ENCODE measurements at places on chromosomes 5 and 9. TPM values are rescaled to one million over a fixed set of nuclear protein-coding genes. Genes with fewer than 3 reads are reported as not detected.
A peak's percentile ranks its signal among the peaks of the same experiment; 100 is the strongest.

SMIM3 gene
- total RNA-seq = 55.2 TPM

ARL14EPL gene
- not detected for total RNA-seq

CCDC180 gene
- total RNA-seq = 2.9 TPM

TEX48 gene
- total RNA-seq = not detected

ANKDD1B gene
- total RNA-seq = 0.10 TPM

CDX1 gene
- total RNA-seq = not detected

SPATA31E1 gene
- total RNA-seq = not detected

NEUROG1 gene
- not detected for total RNA-seq

RASEF gene
- total RNA-seq = 2.9 TPM

RAPGEF1 gene
- total RNA-seq = 86.8 TPM

PPP1R26 gene
- 17.5 TPM for total RNA-seq

IFNK gene
- total RNA-seq = not detected

CORO2A gene
- total RNA-seq = 2.0 TPM

TMEM8B gene
- total RNA-seq = 7.9 TPM

MSMP gene
- total RNA-seq = 1.4 TPM

MARCOL gene
- total RNA-seq = not detected

SLC25A2 gene
- 0.28 TPM for total RNA-seq

CSF2 gene
- total RNA-seq = not detected

SCGB3A2 gene
- total RNA-seq = 0.39 TPM

- no peak for DNase-seq
- no peaks in the 10 kb centered on the region for H3K36me3 ChIP-seq
- H3K27me3 ChIP-seq = no peaks in the 10 kb centered on the region
- H3K4me1 ChIP-seq = peaks cover 4% of the 10 kb centered on the region
Measured at GRCh38 chr5:139574641-139575312, 13.6 kb downstream of the UBE2D2 start.

DNA sequence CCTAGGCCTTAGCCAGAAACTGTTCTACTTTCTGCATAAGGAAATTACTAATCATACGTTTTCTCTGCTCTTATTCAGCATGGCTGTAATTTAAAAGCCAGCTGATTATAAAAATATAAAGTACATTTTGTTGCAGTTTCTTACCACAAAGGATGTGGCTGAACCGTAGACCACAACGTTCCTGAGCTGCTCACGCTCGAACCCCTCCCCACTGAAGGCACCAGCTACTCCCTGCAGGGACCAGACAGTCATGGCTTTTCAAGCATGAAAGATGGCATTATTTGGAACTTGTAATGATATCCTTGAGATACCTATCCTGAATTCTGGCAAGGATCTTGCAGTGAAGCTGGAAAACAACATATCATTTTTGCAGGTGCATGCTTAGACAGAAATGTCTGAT lies 91.8 kb upstream of the DMRT1 start:
- no peaks in the 10 kb centered on the region for H3K4me1 ChIP-seq
- H3K36me3 ChIP-seq = no peaks in the 10 kb centered on the region
- no peak overlapping the region for H3K4me3 ChIP-seq
- no peak for DNase-seq
- H3K27me3 ChIP-seq = no peaks in the 10 kb centered on the region

DNA sequence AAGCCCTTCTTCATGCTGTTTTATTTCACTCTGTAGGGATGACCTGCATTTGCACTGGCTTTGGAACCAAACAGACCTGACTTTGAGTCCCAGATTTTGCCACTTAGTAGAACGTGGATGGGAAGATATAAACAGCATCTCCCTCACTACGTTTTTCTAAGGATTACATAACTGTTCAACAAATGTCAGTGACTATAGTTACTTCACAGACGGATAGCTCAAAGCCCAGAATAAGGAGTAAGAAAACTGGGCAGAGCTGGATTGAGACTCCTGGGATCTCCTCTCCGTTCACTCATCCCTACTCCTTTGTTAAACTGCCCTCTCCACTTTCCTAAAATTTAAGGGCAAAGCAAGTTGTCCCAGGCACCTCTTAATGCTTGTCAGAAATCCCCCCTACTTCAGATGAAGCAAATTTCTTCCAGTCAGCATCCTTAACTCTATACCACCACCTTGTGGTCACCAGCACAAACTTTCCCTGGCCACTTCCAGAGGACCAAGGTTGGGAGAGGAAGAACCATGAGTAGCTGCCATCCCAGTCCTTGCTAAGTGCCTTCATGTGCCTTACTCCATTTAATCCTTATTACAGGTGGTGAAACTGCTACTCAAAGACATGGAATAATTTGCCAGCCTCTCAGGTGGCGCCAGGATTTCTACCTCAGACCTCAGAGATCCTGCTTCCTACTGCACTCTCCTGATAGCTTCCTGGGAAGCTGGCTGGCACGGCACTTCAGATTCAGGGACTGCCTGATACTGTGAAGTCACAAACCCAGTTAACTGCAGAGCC lies 38.4 kb downstream of the EGR1 start:
- H3K4me3 ChIP-seq = no peak overlapping the region
- H3K36me3 ChIP-seq = peaks cover 4% of the 10 kb centered on the region
- no peaks in the 10 kb centered on the region for H3K27me3 ChIP-seq
- no peak overlapping the region for H3K27ac ChIP-seq
- peak; percentile 62 for DNase-seq
- H3K4me1 ChIP-seq = peaks cover 6% of the 10 kb centered on the region

- DNase-seq = no peak
- peaks cover 8% of the 10 kb centered on the region for H3K4me1 ChIP-seq
- H3K27ac ChIP-seq = 0 out of 2 replicates have a peak overlapping the region, but pooled peaks have one; percentile 41
- H3K27me3 ChIP-seq = no peaks in the 10 kb centered on the region
- H3K4me3 ChIP-seq = peak overlapping the region; percentile 41
- H3K36me3 ChIP-seq = no peaks in the 10 kb centered on the region
Measured at GRCh38 chr5:140632366-140633020, 482 bp downstream of the CD14 start.

GRCh38 chr5:181170237-181170825 lies 22.9 kb downstream of the OR2V2 start:
- no peak for DNase-seq
- H3K4me1 ChIP-seq = peaks cover 19% of the 10 kb centered on the region
- peak overlapping the region; percentile 88 for H3K27ac ChIP-seq
- H3K27me3 ChIP-seq = no peaks in the 10 kb centered on the region
- peak overlapping the region; percentile 48 for H3K4me3 ChIP-seq

DNA sequence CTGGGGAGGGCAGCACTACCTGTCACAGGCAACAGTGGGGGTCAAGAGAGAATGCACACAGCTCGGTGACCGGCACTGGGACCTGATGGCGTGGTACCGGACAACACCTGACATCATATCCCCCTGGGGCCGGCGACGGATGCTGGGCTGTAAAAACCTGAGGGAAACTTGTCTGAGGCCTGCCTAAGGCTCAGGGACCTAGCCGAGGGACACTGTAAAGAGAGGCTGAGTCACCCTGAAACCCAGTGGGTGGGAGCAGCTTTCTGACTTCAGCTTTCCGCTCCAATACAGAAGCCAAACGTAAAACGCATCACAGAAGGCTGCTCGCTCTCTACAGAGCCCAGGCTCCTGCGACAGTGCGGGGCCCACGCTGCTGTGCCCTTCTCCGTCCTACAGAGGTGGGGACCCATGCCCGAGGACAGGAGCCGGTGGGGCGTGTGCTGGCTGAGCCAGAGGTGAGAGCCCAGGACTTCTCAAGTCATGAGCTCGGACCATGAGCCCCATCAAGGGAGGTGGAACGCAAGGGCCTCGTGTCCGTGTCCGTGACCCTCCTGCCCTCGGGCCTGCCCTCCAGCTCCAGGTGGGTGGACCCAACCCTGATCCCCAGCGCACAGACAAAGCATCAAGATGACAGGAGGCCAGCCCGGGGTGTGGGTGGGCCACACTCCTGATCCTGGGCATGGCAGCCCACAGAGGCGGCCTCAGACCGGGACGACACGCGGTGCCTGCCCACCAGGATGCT lies 5.3 kb downstream of the RALGDS start:
- H3K27ac ChIP-seq = no peak overlapping the region
- no peak overlapping the region for H3K4me3 ChIP-seq
- H3K36me3 ChIP-seq = no peaks in the 10 kb centered on the region

- DNase-seq = no peak
- H3K27ac ChIP-seq = no peak overlapping the region
- no peaks in the 10 kb centered on the region for H3K4me1 ChIP-seq
- no peaks in the 10 kb centered on the region for H3K27me3 ChIP-seq
- H3K4me3 ChIP-seq = no peak overlapping the region
- no peaks in the 10 kb centered on the region for H3K36me3 ChIP-seq
Measured at GRCh38 chr9:127119320-127119709, 3.1 kb downstream of the ANGPTL2 start.

DNA sequence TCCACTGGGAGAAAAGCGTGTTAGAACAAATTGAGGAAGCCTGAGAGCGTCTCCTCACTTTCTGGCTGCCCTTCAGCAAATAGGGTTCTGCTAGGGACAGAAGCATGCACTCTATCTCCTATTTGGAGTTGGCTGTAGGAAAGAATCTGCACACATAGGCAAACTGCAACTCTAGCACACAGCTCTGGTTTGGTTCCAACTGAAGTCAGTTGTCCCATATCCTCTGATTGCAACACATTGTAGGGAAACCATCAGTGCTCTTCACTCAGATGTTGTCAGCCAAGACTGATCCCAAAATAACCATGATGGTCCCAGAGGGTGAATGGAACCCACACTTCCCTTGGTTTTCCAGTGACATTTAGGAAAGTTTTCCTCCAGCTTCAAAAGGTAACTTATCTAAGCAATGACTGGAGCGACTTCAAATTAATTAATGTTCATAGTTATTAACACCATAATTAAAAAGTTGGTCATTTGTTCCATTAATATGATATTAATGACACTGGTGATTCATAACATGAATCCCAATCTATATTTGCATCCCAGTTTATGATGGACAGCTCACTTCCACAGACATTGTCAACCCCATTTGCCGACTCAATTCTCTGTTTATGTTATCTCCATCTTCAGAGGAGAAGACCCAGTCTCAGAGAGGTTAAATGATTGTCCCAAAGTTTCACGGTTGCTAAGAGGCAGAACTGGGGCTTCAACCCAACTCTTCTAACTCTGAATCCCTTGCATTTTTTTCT lies 136.7 kb upstream of the ZNF462 start:
- no peak overlapping the region for H3K4me3 ChIP-seq
- no peaks in the 10 kb centered on the region for H3K36me3 ChIP-seq
- H3K4me1 ChIP-seq = no peaks in the 10 kb centered on the region
- no peaks in the 10 kb centered on the region for H3K27me3 ChIP-seq
- no peak for DNase-seq

- H3K36me3 ChIP-seq = no peaks in the 10 kb centered on the region
- H3K4me3 ChIP-seq = no peak overlapping the region
- H3K27me3 ChIP-seq = no peaks in the 10 kb centered on the region
- no peaks in the 10 kb centered on the region for H3K4me1 ChIP-seq
- no peak for DNase-seq
Measured at GRCh38 chr9:17130291-17130690, 4.5 kb upstream of the CNTLN start.

GRCh38 chr9:12718482-12719026 lies 25.4 kb downstream of the TYRP1 start:
- H3K4me1 ChIP-seq = no peaks in the 10 kb centered on the region
- H3K27ac ChIP-seq = no peak overlapping the region
- H3K27me3 ChIP-seq = no peaks in the 10 kb centered on the region
- H3K36me3 ChIP-seq = no peaks in the 10 kb centered on the region
- no peak overlapping the region for H3K4me3 ChIP-seq

DNA sequence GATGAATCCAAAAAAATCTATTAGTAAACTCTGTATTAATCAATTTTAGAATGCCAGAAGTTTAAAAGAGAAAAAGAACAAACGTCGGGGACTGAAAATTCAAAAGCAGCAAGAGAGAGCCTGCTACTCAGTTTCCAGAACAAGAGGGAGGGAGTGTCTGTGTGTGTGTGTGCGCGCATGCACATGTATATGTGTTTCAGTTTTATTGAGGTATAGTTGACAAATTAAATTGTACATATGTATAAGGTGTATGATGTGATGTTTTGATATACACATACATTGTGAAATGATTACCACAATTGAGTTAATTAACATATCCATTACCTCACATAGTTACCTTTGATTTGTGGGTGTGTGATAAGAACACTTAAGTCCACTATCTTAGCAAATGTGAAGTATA lies 27.6 kb upstream of the GRAMD2B start:
- H3K4me3 ChIP-seq = no peak overlapping the region
- H3K4me1 ChIP-seq = no peaks in the 10 kb centered on the region
- no peaks in the 10 kb centered on the region for H3K27me3 ChIP-seq
- H3K27ac ChIP-seq = no peak overlapping the region

GRCh38 chr5:121285801-121286521 lies 565.7 kb upstream of the FTMT start:
- no peaks in the 10 kb centered on the region for H3K4me1 ChIP-seq
- no peak overlapping the region for H3K4me3 ChIP-seq
- no peak overlapping the region for H3K27ac ChIP-seq
- no peaks in the 10 kb centered on the region for H3K27me3 ChIP-seq

DNA sequence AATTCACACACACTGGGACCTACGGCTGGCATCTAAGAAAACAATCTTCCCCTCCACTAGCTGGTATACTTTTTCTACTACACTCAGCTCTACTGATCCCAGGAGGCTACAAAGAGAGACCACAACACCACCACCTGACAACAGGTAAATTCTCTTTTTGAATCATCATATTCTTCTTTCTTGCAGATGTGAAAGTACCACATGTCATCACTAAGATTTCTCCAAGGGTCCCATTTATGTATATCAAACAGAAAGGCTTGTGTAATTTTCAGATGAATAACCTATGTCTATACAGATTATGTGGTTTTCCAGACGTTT lies 25.1 kb downstream of the PUM3 start:
- no peak overlapping the region for H3K4me3 ChIP-seq
- H3K36me3 ChIP-seq = peaks cover 5% of the 10 kb centered on the region
- H3K4me1 ChIP-seq = no peaks in the 10 kb centered on the region
- H3K27me3 ChIP-seq = no peaks in the 10 kb centered on the region
- DNase-seq = no peak

DNA sequence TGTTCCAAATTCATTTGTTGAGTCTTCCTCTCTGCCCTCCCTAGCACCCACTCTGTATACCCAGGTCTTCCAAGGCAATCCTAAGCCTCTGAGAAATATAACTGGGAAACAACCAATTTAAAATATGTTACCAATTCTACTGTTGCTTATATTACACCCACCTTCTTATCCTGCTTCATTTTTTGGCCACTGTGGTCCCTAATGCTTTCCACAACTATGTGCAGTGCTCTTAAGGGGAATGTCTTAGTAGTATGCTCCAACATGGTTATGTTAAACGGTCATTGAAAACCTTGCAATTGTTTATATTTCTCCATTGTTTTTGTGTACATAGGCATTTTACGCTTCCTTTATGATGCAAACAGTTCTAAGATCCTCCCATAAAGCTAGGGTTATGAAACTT lies 273.1 kb upstream of the HAPLN1 start:
- no peak overlapping the region for H3K4me3 ChIP-seq
- no peaks in the 10 kb centered on the region for H3K4me1 ChIP-seq
- DNase-seq = no peak
- no peak overlapping the region for H3K27ac ChIP-seq
- H3K36me3 ChIP-seq = no peaks in the 10 kb centered on the region

DNA sequence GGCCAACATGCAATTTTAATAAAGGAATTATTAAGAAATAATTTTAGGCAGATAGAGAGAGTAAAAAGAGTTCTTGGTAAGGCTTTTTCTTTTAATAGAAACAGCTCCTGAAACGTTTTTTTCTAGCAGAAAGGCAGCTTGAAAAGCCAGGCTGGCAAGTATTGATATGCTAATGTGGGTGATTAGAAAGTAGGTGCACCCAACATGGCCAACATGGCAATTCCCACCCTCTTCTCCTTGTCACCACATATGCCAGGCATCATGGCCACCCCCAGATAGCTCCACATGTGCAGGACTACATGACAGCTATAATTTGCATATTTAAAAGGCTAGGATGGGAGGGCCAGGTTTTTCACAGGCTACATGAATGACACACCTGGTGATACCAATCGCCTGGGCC lies 615.2 kb downstream of the PTPRD start:
- no peaks in the 10 kb centered on the region for H3K4me1 ChIP-seq
- H3K27ac ChIP-seq = no peak overlapping the region
- H3K36me3 ChIP-seq = no peaks in the 10 kb centered on the region

Data from Panc1 (cell line).